ENCODE measurements at places on chromosomes 2 and 18.

DNA sequence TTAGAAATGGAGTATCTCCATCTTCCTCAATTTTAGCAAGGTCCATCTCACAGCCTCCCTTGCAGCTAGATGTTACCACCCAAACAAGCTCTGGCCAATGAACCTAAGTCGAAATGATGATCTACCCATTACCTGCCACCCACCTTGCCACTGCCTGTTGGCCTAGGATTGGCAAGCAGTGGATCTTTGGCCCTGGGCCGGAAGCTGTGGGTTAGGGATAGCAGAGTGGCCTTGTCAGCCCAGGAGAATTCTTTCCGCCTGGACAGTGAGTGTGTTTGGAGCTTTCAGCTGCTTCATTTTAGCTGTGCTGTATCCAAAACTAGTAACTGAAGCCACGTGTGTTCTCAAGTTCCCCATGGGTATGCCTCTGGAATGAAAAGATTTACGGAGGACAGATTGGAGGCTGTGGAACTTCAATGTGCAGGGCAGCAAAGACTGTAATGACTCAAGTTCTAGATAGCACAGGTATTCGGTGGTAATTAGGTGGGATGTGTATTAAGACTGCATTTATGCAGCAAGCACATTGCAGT, 7.7 kb upstream of the PARD6G start:
- DNase-seq, result no peak

DNA sequence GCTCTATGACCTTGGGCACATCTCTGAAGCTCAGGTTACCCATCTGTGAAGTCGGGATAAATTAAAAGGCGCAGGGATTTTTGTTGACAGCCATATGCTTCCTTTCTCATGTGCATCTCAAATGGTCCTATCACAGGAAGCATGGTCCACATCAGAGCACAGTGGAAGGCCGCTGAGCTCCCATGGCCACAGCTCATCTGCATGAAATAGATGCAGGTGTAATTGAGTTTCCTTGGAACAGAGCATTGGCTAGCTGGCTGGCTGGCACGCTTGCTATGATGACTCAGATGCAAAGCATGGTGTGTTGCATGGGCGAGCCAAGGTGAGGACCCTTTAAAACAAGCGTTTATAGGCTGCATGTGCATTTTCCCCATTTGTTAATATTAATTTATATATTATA, 79.3 kb downstream of the TXNL1 start:
- no peak for DNase-seq

DNA sequence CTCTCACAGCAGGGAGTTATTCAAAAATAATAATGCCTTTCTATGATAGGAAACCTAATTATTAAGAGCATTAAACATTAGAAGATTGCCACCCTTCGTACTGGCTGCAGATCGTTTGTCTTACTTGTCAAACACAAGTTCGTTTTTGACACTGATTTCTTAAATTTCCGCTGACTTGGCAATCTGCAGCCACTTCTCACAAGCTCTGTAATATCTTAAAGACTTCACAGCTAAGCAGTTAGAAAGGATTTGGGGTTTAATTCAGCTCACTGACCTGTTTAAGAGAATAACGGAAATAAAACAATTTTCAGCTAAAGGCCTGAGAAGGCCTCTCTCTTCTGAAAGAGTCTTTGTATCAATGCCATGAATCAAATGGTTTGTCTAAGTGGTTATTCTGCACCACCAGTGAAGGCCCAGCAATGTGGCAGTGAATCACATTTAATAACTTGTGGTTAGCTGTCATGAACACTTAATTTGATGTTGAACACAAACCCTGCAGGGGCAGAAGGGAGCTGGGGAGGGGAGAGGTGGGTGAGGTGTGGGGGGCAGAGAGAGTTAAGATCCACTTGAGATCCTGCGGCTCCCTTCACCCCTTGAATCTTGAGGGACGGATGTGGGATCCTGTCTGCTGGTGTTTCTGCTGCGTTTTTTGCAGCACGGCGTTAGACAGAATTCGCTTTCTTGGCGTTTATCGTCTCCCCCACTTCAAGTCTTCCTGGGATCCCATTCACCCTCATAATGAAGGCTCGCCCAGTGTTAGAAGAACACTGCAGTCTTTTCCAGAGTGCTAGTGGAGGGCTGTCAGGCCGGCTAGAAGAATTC, 145.4 kb upstream of the SATB2 start:
- DNase-seq, result peak; percentile 26

- peak; percentile 46 for DNase-seq
Observed at GRCh38 chr2:13056259-13056843, 339.6 kb downstream of the TRIB2 start.

DNA sequence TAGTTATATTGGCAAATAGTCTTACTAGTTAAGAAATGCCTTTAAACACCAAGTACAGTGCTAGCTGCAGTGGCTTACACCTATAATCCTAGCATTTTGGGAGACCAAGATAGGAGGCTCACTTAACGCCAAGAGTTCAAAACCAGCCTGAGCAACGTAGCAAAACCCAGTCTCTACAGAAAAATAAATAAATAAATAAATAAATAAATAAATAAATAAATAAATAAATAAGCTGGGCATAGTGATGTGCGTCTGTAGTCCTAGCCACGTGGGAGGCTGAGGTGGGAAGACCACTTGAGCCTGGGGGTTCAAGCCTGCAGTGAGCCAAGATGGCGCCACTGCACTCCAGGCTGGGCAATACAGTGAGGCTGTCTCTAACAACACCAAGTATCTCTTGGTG, 158.6 kb upstream of the ALPP start:
- DNase-seq, result no peak

- DNase-seq, result no peak
Observed at GRCh38 chr2:11327871-11328270, 16.6 kb downstream of the ROCK2 start.

DNA sequence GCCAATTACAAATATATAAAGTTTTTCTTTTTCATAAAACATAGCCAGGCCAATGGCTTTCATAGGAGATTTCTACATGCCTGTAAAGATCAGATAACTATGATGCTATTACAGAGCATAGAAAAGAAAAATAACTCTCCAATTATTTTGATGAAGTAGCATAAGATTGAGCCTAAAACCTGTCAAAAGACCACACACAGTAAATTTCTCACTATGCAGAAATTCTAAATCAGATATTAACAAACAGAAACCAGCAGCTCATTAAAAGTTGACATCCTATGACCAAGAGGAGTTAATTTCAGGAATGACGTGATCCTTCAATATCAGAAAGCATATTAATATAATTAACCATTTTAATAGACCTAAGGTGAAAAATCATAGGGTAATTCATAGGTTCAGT, 139.0 kb upstream of the PIEZO2 start:
- no peak for DNase-seq

- no peak for DNase-seq
Observed at GRCh38 chr2:219748671-219749570, 121.5 kb downstream of the SLC4A3 start.
